ENCODE measurements at places on chromosomes 3 and 15.

DNA sequence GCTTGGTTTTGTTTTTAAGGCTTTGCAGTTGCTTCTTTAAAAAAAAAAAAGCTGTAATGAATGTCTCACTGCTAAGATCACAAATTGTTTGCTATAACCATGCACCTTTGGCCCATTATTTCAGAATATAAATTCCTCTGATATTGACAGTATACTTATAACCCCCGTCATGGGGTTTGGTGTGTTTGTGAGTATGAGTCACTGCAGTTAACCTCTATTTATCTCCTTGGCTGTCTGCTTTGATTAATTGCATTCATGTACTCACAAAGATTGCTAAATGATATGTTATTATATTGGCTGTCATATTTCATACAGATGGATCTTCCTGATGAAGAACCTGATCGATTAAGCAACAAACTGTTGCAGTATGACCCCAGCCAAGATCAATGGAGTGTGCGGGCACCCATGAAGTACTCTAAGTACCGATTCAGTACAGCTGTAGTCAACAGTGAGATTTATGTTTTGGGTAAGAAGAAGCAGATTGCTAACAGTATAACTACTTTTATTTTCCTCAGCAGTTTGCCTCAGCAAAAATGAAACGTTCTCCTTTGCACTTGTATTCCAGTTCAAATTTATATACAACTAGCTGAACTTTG is 14.9 kb downstream of the KBTBD12 start:
- no peak for DNase-seq

- peak; percentile 1 for DNase-seq
These were observed 159.4 kb downstream of the FBLN2 start for GRCh38 chr3:13708301-13708700.

GRCh38 chr3:18177271-18177670 is 247.9 kb downstream of the SATB1 start:
- DNase-seq, result no peak

GRCh38 chr3:48129921-48130320 is 58.3 kb downstream of the CDC25A start:
- DNase-seq, result no peak

DNA sequence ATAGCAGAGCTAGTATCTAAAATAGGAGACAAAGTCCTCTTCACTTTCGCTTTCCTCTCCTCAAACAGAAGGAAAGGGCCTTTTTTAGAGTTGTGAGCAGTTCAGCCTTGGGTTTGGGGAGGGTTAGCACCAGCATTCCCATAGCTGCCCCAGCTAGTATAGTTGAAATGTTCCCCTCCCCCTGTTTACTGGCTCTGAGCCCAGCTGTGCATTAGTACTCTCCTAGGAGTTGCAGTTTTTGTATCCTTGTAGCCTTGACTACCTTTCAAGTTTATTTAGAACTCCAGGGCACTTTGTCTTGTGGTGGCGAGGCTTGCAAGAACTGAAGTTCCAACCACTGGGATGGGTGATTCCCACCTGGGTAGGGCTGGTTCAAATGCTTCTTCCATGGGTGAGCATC is 245.1 kb upstream of the NAALADL2 start:
- no peak for DNase-seq

GRCh38 chr15:73862276-73862675 is 11.1 kb upstream of the TBC1D21 start:
- no peak for DNase-seq

Measured in activated T-cell treated with anti-CD3 and anti-CD28 coated beads, Interleukin-2, amount 50 U/mL, for 1 hour (primary cell).